ENCODE measurements at places on chromosomes 5 and 9.

DNA sequence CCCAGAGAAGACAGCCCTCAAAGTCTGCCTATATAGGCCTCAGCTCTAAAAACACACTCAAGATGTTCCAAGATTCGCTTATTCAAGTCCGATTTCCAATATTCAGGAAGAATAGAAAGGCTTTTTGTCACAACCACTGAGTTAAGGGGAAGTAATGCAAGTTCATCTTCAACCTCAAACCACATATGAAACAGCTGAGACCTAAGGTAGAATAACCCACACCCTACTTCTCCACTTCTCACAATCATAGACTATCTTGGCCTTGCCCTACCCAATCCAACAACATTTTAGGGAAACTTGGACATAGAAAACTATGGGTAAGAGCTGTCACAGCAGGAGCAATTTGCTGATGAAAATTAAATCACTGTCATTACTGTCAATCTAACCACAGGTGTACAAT is 152.0 kb upstream of the LRRTM2 start:
- no peak for DNase-seq

- no peak for DNase-seq
Measured at GRCh38 chr9:113712053-113712452, 164.1 kb upstream of the ZNF618 start.

DNA sequence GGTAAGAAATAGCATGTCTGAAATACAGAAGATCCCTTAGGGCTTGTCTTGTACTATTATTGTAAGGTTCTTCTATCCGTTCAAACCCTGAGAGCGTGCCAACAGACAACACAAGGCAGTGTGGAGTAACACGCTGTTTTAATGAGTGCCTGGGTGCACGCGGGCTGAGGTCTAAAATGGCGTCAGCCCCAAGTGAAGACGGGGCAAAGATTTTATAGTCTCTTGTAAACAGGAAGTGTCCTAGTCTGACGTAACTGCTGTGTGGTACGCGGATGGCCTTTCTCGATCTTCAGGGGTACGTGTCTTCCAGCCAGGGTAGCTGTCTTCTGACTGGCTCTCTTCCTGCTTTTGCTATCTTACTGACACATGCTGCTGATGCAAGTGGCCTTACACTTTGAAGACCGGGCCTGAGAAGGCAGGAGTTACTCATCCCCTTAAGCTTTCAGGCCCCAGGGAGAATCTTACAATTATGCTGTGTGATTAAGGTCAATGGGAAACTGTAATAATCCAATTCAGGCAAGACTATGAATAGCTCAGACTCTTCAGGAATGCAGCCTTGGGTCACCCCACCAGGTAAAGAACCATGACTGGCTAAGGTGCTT is 1812.0 kb upstream of the CDH9 start:
- no peak for DNase-seq

DNA sequence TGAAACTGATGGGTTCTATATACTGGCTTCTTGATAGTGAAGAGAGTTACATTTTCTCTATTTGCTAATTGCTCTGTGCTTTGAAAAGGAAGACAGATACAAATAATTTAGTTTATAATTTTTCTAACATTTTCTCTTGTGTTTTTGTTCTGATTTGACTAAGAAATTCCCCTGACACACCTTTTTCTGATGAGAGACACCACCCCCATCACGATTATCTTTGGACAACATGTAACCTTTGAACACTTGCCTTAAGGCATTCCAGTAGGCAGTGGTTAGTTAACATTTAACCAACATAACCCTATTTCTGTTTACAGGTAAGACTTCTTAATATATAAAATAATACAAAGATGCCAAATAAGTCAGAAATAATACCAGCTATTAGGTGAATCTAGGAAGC is 4.1 kb upstream of the PTBP3 start:
- no peak for DNase-seq

GRCh38 chr5:56302027-56302426 is 68.9 kb upstream of the ANKRD55 start:
- DNase-seq = no peak

DNA sequence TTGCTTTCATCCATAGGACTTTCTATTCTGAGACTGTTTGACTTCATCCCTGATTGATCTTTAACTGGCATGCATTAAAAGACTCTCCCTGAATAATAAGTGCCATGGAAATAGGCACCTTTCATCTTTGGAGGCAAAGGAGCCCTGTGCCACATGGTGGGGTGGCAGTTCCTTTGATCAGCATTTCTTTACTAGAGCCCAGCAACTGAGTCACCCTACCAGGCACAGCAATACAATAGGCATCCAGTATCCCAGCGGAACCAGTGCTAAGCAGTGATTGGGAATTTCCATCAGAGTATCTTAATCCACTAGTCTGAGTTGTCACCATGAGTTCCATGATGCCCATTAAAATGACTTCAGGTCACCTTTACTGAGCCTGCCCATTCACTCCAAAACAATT is 476.1 kb upstream of the MPDZ start:
- DNase-seq = no peak

GRCh38 chr5:93926831-93927620 is 185.6 kb upstream of the POU5F2 start:
- no peak for DNase-seq

DNA sequence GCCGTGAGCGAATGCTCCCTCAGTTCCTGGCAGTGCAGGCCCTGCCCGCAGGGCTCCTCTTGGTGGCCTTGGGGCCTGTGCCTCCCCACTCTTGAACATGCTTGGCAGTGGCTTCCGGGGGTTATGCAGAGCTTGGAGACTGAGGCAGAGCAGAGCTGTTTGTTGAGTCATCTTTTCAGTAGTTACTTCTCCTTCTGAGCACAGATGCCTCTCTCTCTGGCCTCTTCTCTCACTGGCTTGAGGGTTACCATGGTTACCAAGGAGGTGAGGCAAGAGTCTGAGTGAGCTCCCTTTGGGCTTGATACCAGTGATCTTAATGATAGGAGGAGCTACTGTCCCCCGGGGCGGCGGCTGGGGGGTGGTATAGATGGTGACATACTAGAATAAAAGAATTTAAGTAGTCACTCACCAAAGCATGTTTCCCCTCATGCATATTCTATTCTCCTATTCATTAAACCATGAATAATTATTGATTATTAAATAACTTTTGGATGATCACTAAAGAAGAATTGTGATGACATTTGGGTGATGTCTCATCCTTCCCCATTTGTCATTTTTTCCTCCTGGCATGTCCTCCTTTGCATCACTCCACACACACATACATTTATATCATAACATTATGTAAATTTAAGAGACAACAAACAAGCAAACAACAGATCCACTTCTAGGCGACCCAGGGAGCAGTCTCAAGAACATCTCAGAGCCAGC is 111.1 kb downstream of the ARHGAP26 start:
- DNase-seq = no peak

DNA sequence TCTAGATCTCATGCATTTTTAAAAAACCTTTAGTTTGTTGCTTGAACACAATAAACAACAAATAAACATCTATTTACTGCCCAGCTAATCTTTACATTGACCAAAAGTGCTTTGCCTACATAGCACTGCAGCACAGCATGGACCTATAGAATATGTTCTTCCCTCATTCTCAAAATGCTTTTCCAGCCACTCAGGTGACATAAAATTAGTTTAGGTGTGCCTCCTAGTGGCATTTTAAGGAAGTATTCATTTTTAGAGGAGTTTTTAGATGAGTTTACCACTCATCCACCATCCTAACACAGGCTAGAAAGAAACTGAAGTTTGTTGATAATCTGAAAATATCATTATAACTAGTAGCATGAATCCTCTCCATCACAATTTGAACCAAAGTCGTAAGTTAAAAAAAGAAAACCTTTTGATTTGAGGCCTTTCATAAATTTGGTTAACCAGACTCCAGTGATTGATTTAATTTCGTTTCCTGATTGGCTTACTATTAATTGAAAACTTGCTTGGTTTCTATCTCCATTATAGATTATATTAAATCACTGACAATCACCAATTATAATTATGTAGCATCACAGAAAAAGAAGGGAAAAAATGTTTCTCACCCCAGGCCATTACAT is 12.6 kb downstream of the PLGRKT start:
- DNase-seq = no peak

- DNase-seq = no peak
Measured at GRCh38 chr5:135571066-135571609, 7.7 kb downstream of the CXCL14 start.

- no peak for DNase-seq
Measured at GRCh38 chr5:55636683-55637082, 75.4 kb downstream of the SLC38A9 start.

DNA sequence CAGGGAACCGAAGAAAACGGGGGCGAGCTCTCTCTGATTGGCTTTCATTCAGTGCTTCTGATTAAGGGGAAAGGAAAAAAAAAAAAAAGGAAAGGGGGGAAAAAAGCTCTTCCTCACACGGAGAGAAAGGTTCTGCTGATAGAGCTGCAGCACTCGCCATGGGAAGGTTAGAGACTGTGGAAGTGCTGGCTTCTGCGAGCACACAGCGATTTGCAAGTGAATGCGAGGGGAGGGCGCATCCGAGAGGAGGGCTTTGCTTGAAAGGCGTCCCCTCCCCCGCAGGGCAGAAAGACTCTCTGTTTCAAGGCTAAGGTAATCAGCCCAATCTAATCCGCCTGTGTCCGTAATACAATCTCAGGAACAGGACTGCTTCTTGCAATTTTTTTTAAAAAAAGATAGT is at the start of gene CDH10:
Gene CDH10 (minus strand): TSS at position 218 of the 400 bp plus-strand sequence. CDS start 51,488 bp downstream, outside the sequence.
- no peak for DNase-seq

DNA sequence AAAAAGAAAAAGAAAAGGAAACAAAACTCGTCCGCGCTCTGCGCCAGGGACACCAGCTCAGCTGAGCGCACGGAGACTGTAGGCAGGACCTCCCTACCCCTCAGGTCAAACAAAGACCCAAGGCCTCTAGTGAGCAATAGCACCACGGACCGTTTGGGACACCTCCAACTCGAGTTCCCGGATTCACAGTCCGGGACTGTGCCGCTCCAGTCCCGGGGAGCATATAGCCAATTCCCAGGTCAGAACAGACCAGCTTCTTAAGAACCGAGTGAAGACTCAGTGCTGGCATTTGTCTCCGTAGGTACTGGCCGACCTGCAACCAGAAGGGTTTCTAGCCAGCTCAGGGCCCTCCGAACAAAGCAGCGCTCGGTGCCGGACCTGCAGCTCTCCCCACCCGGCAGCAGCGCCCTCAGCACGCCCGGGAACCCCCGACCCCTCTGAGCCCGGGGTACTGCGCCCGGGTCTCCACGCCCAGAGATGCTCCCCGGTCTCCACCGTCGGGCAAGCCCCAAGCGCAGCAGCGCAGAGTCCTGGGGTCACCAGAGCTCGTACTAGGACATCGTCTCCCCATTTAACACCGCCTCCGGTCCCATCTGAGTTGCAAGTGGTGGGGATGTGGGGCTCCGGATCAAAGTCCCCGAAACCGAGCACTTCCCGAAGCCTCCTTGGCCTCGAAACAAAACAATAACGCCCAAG is 591 bp downstream of the ABCA1 start:
- peak; percentile 15 for DNase-seq
